ENCODE measurements at places on chromosomes 7 and 10.
A peak's percentile ranks its signal among the peaks of the same experiment; 100 is the strongest.

GRCh38 chr7:9889554-9889953, 1084.1 kb upstream of the PHF14 start:
- no peak for DNase-seq

DNA sequence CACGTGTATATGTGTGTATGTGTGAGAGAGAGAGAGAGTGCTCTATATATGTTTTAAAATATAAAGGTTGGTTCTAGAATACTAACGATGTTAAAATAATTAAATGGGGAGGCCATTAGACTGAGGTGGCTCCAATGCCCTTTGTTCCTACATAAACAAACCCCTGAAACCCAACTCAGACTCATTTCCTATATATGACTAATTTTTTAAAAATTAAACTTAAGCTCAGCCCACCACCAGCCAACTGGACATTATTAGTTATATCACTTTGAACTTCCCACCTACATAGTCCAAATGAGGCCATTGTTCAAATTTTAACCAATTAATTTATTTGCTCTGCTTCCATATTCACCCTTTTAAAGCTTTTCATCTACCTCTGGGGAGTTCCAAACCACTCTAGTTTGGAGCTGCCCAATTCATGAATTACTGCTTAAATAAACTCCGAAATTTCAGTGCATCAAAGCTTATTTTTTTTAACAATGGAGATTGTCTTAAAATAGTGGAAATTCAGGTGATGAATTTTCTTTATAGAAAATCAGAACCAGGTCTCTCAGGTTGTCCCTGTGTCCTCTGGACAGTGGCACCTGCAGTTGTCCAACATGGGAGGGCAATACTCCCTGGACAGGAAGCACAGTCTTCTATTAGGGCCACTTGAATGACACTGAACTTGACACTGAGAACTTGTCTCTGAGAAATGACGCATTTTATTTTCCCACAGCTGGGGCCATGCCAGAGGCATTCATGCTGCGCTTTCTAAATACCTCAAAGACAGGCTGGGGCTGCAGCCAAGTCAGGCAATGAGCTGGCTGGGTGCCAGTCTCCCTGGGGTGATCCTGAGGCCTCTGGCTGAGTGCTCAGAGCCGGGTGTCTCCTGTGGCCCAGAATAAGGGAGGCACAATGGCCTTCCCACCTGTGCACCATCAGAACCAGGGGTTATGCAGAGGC, 109.5 kb upstream of the TMEM72 start:
- DNase-seq: peak; percentile 64

GRCh38 chr10:44301781-44302355, 83.0 kb downstream of the CXCL12 start:
- no peak for DNase-seq

GRCh38 chr7:142450695-142451094, 192.8 kb upstream of the PRSS58 start:
- no peak for DNase-seq

DNA sequence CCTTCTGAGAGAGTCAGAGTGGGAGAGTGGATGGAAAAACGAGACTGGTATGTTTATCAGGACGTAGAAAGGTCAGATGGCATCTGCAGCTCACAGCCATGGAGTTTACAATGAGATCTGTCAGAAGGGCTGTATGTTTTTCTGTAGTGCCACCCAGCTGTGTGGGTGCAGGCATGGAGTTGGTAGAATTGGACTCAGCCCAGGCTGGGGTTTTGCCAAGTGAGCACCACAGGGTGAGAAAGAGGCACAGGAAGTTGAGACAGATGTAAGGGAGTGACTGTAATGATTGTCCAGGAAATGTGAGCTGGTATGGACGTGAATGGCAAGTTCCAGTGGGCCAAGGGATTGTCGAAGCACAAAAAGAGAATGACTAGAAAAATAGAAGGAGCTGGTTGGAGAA, 9.1 kb upstream of the ZYX start:
- no peak for DNase-seq

DNA sequence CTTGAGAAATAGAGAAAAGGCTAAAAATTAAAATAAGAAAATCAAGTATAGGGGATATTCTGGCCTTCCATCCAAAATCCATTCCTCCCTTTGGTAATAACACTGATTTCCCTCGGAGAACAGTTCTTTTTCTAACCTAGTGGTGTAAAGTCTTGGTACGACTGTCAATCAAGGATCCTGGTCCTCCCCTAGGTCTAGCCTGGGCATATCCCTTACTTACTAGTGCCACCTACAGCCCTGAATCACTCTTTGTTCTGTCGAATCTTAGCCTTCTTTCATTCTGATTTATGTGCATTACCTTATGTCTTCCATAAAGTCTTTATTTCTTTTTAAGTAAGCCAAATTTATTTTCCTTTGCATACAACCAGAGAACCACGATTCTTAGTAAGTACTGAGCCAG, 298.7 kb upstream of the LRRTM3 start:
- DNase-seq: no peak

GRCh38 chr7:114787556-114787955, 134.3 kb upstream of the MDFIC start:
- DNase-seq: no peak

- DNase-seq: no peak
These were observed 150.2 kb downstream of the GRK5 start for GRCh38 chr10:119357412-119358151.

DNA sequence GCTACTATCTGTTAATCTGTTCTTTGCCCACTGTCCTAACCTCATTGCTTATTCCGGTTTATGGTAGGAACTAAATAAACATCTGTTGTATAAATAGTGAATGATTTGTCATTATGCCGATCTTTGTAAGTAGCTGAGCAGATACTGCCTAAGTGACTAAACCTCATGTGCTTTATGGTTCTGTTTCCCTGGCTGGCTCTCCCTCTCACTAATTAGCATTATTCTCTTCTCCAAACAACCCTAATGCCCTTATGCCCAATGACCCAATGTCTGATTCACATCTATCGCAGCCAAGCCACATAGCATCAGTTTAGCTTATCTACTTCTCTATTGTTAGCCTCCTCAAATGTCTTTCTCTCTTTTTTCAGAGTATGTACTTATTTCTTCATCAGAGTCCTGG, 462.3 kb upstream of the POT1 start:
- DNase-seq: no peak

DNA sequence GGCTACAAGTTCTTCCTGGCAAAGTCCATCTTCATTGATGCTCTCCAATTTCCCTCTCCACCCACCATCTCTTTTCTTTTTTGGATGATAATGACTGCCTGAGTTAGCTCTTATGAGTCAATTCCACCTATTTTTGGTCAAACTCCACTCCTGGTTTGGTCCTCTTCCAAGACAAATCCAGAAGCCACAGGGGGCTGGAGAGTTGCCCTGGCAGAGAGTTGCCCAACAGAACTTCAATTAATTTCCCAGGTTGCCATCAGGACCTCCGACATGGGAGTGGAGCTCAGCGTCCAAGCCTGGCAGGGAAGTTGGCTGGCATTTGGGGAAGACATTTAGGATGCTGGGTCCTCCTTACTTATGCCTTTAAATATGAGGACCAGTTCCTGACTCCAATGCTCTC, 29.2 kb upstream of the KCNMA1 start:
- DNase-seq: no peak

GRCh38 chr7:81903115-81903514, 133.3 kb upstream of the HGF start:
- no peak for DNase-seq

GRCh38 chr10:102072673-102073527, 7.8 kb downstream of the HPS6 start:
- DNase-seq: peak; percentile 31

DNA sequence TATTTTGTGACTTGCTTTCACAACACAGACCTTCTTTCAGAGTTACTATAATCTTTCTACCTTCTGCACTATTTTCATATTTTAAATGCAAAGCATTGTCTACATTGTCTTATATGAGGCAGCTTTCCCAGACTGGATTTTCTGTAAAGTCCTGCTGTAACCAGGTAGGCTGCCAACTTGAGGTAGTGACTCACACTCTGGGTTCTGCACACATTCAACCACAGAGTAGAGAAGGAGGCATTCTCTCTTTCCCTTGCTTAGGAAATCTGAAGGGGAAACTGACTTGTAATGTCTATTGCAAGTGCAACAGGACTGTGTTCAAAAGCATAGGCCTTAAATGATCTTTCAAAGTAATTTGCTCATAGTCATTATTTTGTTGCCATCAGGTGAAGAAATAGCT, 461.4 kb downstream of the GRM8 start:
- no peak for DNase-seq

- DNase-seq: no peak
These were observed at the start of gene CYP26C1 for GRCh38 chr10:93059975-93060886. TSS of gene CYP26C1 (plus strand) at chr10:93060798. CDS start at chr10:93061264, 466 bp downstream.

DNA sequence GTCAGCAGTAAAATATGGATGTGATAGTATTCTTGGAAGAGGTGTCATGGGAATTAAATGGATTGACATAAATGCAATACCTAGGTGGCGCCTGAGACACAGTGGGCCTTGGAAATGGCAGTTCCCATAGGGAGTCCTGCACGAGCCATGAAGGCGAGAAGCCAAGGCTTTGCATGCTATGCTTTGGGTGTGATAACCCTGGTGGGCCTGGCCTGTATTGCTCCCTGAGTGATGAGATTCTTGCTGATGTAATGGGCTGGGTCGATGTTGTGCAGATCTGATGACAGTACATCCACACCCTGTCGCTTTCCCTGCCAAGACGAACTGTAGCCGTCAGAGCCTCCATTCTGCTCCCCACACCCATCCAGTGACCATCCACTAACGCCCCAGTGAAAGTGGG, 46.4 kb downstream of the CREB5 start:
- no peak for DNase-seq

DNA sequence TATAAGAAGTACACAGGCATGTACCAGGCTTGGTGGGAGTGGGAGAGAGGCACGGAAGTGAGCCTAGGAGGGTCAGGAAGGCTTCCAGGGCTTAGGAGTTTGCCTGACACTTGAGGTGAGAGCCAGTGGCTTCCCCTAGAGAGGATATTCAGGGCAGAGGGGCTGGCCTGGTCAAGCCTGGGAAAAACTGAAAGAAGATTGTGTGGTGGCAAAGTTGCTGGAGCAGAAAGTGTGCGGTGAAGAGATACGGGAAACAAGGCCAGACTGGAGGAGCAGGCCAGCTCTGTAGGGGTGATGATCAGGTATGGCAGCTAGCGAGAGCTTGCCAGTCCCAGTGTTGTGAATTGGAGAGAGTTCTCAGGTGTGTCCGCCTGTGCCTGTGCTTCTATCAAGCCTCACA, 129.9 kb downstream of the CCNY start:
- no peak for DNase-seq

GRCh38 chr10:191703-192518, 56.7 kb downstream of the ZMYND11 start:
- no peak for DNase-seq

DNA sequence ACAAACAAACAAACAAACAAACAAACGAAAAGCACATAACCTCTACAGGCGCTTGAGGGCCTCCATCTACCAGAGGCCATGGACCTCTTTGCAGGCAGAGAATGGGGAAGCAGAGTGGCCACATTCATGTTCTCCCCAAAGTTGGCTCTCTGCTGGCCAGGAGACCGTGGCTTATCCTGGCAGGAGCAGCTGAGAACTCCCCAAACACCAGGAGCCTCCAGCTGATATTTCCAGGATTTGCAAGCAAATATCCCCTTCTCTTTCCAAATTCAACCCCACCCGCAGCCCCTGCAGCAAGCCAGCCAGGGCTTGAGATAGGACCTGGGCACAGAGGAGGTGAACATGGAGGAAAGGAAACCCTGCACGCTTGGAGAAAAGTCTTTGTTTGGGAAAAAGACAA, 240.0 kb downstream of the SKAP2 start:
- no peak for DNase-seq

DNA sequence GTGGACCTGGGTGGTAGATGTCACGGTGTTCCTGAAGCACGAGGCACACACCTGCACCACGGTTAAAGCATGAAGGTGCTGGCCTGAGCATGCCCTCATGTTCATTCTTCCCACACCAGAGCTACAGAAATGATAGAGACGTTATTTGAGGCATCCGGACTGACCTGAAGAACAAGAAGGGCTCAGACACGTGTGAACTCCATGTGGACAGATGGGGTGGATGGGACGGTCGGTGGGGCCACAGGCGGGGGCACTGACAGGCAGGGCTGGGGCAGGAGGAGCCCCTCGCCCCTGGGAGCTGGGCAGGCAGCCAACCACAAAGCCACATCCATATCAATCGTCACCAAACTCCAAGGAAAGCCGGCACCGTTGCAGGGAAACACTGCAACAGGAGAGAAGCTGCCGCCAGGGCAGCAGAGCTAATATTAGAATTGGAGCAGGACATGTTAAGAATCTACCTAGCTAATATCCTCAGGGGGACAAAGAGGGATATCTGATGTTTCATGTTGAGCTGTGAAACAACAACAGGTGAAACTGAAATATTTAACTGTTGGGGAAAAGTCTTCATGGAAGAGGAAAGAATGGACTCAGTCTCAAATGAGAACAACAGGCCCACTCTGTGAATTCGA, 37.8 kb upstream of the DIP2C start:
- no peak for DNase-seq

- no peak for DNase-seq
These were observed 43.4 kb downstream of the DNMBP start for GRCh38 chr10:99966306-99966705.

DNA sequence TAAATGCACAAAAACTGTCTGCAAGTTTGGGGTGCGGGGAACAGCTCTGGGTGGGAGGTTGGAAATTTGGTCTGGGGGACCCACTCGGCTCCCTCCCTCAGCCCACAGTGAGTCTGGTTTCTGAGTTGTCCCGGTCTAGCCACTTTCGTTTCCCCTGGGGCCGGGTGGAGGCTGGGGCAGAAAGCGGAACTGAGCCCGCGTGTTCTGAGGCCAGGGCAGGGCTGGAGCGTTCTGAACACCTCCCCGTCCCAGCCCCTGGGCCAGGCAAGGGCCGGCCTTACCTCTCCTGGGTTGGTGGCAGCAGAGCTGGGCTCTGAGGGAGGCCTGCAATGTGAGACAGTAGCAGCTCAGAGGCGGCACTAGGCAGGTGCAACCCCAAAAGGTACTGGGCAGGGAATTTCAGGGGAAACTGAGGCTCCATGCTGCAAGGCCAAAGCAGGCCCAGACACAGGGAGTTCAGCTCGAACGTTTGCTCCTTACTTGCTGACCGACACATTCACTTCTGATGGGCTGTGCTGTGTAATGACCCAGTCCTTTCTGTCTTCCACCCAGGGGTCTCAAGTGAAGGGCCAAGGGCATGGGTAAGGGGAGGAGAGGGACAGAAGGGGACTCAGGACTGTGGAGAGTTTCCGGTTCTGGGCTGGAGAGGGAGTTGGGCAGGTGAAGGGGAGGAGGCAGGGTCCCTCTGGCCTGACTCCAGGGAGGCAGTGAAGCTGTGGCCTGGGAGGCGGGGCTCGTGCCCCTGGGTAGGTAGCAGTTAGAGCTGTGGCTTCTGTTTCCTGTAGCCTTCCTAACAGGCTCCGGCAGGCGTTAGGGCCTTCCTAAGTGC, 3.0 kb downstream of the IRF5 start:
- no peak for DNase-seq

GRCh38 chr7:117719377-117719776, 153.9 kb downstream of the CTTNBP2 start:
- DNase-seq: no peak
